Fibroblast of skin of scalp (primary cell): ENCODE measurements at places on chromosomes 6 and 20.
A peak's percentile ranks its signal among the peaks of the same experiment; 100 is the strongest.

- no peak for DNase-seq
Observed at GRCh38 chr6:50818020-50818419, 651 bp upstream of the TFAP2B start.

DNA sequence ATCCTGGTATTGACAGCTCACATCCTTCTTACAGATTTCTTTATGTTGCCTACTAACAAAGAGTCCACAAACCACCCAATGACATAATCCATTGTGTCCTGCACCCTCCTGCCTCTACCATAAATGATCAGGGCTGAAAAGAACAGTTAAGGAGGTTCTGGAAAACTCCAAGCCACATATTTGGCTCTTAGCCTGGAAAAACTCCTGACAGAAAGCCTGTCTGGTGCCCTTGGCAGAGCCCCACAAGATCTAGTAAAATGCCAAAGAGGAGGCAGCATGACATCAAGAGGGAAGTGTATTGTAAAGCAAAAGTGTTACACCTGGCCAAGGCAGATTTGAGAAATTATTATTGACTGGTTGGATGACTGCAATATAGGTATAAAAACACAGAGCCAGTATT lies 126.4 kb upstream of the VGLL2 start:
- DNase-seq, result no peak

GRCh38 chr20:36175016-36175415 lies 20.5 kb downstream of the EPB41L1 start:
- peak; percentile 12 for DNase-seq

GRCh38 chr20:23257848-23258746 lies 92.5 kb upstream of the NXT1 start:
- DNase-seq, result peak; percentile 84

- DNase-seq, result no peak
Observed at GRCh38 chr20:42974347-42974746, 215.4 kb downstream of the PTPRT start.
